ENCODE measurements at places on chromosomes 11 and 22.

DNA sequence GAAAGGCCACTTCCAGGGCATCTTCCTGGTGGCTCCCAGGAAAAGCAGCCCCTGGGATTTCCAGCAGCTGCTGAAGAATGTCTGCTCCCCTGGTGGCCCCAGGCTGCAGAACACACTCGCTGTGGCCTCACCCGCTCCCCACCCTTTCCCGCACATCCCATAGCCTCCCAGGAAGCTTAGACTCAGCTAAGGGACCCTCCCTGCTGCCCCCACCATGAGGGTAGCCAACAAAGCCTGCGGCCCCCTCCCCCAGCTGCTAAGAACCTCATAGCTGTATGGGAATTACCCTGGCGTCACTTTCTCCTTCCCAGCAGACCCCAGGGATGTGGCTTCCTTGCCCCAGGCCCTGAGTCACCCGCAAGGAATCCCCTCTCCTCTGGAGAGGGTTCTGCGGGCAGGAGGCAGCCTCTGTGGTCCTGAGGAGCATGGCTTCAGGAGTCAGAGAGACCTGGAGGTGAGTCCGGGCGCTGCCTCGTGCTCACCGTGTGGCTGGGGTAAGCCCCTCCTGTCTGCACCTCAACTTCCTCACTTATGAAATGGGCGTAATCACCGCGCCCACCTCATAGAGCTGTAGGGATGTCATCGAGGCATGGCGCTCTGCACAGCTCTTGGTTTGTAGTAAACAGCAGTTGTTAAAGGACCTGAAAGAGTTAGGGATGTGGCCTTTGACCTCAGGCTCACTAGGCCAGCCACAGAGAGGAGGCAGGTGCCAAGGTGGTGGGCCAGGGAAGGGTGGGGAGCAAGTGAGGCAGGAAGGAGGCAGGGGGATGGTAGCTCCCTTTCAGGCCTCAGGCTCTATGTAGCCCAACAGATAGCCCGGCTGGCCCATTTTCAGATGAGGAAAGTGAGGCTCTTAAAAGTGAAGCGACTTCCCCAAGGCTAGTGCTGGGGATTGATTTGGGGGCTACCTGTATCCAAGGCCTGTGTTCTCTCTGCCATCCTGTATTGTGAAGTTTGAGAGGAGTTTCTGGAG lies 71.2 kb downstream of the LRRC32 start:
- no peak for DNase-seq

DNA sequence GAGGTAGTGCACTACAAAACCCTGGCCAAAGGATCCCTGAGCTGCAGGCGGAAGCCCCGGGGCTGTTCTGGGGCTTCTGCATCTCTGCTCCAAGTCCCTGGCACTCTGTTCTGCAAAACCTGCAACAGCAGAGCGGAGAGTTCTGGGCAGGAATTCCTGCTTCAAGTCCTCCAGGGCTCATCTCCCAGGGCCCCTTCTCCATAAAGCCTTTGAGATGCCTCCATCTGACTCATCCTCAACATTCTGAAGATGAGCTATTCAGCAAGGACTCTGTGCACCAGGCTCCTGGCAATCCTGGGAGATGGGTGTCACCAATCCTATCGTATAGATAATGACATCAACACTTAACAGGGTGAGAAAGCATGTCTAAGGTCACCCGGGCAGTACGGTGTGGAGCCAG lies 19.3 kb downstream of the SYN3 start:
- no peak for DNase-seq

DNA sequence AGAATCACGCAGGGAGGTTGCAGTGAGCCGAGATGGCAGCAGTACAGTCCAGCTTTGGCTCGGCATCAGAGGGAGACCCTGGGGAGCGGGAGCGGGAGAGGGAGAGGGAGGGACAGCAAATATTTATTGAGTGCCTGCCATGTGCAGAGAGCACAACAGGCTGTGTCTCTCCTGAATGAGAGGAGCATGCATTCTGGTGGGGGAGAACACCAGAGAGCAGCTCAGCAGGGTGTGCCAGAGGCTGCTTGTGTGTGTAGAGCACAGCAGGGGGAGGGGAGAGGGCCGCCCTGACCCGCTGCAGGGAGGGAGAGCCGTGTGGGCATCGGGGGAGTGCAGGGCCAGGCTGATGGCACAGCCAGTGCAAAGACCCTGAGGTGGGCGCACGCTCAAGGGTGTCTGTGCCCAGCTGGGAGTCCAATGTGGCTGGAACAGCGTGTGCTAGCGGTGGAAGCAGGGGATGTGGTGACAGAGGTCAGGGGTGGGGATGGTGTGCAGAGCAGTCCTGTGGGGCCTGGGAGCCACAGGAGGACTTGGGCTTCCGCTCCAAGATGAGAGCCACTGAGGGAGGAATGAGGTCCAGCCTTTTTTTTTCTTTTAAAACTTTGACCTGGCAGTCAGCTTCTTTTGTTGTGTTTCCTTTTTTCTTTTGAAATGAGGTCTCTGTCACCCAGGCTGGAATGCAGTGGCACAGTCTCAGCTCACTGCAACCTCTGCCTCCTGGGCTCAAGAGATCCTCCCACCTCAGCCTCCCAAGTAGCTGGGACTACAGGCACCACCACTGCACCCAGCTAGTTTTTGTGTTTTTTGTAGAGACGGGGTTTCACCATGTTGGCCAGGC lies 12.0 kb downstream of the PPIL2 start:
- DNase-seq: no peak

DNA sequence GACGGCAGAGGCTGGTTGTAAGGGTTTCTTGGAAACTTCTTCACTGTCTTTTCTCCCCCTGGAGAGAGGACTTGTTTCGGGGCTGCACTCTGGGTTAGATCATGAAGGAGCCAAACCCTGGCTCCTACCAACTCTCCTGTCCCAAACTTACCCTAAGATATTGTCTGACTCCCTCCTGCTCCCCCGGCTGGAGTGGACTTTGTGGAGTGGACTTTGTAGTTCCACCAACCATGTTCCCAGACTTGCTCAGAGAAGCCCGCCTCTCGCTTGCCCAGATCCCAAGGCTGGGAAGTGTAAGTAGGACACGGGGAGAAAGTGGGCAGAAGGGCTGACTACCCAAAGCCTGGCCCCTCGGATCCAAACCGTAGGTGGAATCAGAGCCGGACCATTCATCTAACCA lies 1.2 kb downstream of the CXCR5 start:
- no peak for DNase-seq

DNA sequence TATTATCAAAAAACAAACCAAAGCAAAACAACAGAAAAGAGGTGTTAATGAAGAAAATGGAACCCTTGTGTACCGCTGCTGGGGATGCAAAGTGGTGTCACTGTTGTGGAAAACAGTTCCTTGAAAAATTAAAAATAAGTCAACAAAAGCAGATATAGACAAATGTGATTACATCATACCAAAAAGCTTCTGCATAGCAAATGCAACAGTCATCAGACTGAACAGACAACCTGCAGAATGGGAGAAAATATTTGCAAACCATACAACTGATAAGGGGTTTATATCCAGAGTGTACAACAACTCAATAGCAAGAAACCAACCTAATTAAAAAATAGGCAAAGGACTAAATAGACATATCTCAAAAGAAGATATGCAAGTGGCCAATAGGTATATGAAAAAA lies 22.9 kb upstream of the CARS1 start:
- no peak for DNase-seq

DNA sequence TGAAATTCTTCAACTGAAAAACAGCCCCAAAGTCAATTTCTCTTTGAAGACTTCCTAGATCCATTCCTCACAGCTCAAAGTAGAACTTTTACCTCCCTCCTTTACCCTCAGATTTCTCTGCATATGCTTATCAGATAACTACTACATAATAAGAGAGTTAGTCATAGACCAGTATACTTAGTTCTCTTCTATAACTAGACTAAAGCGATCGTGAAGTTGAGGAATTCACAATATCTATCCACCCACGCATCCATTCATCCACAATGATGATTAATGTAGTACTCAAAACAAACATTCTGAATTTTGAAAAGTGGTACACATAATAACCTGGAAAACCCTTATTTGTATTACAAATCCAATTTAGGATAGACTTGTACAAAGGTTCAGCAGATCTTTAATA lies 800.9 kb upstream of the TENM4 start:
- DNase-seq: no peak

GRCh38 chr11:119205574-119206510 lies at the start of gene CBL:
Gene CBL, plus strand, starts transcription at chr11:119206339. Its CDS starts 79 bp downstream, at chr11:119206418.
- DNase-seq: peak; percentile 90

GRCh38 chr11:8098361-8098760 lies 17.4 kb downstream of the TUB start:
- DNase-seq: no peak

GRCh38 chr22:25334162-25334490 lies 114.7 kb downstream of the CRYBB2 start:
- DNase-seq: peak; percentile 44

DNA sequence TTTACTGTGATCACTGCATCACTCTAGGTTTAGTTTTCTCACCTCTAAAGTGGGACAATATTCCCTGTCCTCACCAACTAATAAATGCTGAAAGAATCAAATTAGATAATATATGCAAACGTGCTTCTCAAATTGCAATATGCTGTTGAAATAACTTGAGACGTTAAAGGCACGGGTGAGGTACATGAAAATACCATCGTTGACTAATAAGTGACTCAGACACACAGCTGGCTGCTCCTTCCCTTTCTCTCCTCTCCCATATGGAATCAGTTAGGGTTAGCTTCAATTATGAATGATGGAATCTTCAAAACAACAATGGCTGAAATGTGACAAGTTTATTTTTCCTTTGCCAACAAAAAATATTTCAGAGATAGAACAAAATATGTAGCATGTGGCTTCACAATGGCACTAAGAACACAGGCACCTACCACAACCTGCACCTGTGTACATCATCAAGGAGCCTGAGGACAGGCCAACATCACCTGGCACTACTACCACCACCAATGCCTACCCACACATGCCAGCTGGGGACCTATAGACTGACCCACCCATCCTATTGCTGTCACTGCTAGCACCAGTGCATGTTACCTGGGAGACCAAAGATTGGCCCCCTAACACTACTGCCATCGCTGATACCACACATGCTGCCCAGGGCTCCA lies 13.7 kb downstream of the GDPD4 start:
- no peak for DNase-seq

GRCh38 chr11:27313157-27313821 lies 49.7 kb downstream of the CCDC34 start:
- no peak for DNase-seq

GRCh38 chr11:13140873-13141655 lies 131.9 kb downstream of the RASSF10 start:
- DNase-seq: no peak

- DNase-seq: no peak
Measured at GRCh38 chr11:33072465-33072864, 33.1 kb downstream of the TCP11L1 start.

All from pons (tissue), 1 donor.